ENCODE measurements at places on chromosomes 7 and 10.

GRCh38 chr10:92801978-92802872 is 46.1 kb upstream of the EXOC6 start:
- no peak for DNase-seq

DNA sequence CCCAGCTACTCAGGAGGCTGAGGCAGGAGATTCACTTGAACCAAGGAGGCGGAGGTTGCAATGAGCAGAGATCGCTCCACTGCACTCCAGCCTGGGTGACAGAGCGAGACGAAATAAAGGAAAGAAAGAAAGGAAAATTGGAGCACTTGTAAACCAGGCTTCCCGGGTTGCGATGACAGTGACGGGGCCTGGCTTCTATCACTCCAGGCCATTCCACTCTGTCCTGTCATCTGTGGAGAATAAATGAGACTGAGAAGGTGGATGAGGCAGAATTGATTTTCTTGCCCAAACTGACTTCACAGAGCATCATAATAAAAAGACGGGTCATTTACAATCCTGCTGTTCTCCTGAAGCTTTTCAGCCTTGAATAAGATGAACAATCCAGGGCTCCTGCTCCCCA is 12.1 kb upstream of the KPNA7 start:
- DNase-seq, result no peak

DNA sequence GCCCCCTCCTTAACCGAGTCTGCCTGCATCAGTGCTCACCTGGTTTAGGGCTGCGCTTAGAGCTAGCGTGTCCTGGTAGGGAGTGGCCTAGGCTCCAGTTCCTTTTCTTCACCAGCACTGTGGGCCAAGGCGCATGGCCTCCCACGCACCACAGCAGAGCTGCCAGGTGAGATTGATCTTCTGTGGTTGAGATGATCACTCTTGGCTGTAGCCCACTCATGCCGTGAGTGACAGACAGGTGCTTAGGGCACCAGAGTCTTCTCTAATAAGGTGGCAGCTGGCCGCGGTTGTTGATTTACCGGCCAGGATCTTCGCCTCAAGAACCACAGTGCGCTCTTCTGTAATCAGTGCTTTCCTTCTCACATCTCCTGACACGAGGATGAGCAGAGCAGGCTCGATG is 157.2 kb upstream of the INSYN2A start:
- no peak for DNase-seq

DNA sequence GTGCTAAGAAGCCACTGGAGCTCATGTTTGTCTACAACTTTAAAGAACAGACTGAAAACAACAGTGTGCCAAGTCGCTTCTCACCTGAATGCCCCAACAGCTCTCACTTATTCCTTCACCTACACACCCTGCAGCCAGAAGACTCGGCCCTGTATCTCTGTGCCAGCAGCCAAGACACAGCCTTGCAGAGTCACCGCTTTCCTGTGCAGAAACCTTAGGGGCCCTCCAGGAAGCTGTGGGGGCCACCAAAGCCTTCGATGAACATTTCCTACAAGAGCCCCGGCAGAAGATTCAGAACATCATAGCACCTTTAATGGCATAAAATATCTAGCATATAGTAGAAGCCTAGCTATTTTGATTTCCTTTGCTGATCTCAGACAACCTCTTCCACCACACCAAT is 88.0 kb upstream of the PRSS58 start:
- peak; percentile 49 for DNase-seq

DNA sequence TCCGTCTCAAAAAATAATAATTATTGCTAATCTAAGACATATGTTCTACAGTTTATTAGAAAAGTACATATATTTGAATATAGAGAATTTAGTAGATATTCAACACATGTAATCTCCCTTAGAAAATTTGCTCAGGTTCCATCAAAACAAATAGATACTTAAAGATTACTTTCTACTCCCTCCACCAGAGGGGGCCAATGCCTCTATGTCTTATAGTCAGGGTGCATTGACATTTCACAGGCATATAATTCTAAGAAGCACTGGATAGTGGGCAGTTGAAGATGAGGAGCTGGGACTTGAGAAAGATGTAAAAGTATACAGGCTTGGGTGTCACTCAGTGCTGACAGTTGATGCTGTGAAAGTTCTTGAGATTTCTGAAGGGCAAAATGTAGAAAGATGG is 301.6 kb upstream of the HPS1 start:
- no peak for DNase-seq

GRCh38 chr10:14540611-14541010 is 209.9 kb upstream of the FRMD4A start:
- no peak for DNase-seq

- DNase-seq, result no peak
Observed at GRCh38 chr10:130128922-130129321, 7.3 kb upstream of the GLRX3 start.

GRCh38 chr10:98030093-98030821 is at the start of gene CRTAC1:
TSS of gene CRTAC1 (minus strand) at chr10:98030621. CDS start at chr10:98030472, 149 bp downstream.
- no peak for DNase-seq

DNA sequence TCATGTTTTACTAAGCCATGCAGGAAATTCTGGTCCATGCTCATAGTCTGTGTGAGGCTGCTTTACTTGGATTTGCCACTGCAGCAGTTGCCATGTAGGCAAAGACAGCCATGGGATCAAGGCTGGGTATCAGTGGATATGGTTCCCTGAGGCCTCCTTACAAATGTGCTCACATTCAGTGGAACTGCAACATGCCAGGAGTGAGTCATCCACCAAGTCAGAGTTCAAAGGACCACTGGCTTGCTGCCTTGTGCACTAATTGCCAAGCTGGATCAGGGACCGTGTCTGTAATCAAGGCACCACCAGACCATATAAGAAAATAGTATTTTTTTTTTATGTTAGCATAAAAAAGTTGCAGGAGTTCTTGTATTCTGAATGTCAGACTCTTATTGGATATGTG is 101.0 kb downstream of the CDCA7L start:
- no peak for DNase-seq

- peak; percentile 73 for DNase-seq
Observed at GRCh38 chr7:157490465-157490912, 153.7 kb downstream of the DNAJB6 start.

DNA sequence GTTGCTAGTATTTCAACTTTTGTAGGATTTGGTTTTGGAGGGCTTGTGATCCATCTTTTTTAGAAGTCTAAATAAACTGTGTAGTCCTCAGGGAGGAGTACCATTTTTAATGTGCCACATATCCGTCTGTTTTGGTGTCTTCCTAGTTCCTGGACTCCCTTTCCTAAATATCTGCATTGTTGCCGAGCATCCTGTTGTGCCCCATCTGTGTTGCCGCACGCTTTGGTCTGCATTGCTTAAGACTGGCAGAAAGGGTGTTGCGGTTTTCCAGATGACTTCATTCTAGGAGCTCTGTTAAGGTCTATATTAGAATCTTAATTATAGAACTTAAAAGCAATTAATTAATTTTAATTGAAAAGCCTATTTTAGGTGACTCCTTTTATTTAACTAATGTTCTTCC is 49.4 kb downstream of the RBM33 start:
- DNase-seq, result no peak

DNA sequence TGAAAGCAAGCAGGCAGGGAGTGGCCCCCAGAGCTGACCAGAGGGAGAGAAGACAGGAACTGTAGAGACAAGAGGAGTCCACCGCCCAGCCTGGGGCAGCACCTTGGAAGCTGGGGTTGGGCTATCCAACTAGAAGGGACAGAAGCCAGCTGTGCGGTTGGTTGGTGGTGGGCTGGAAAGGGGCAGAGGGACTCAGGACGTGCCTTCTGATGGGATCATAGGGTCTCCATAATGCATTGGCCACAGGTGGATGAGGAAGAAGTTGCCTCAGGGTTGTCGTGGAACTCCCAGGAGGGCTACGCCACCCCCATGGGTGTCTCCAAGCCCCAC is 114.0 kb upstream of the RET start:
- DNase-seq, result no peak

- DNase-seq, result no peak
Observed at GRCh38 chr7:47473499-47474210, 108.3 kb downstream of the TNS3 start.

- DNase-seq, result no peak
Observed at GRCh38 chr7:131654249-131654558, 97.8 kb upstream of the PODXL start.

GRCh38 chr10:29610876-29611647 is 23.7 kb downstream of the SVIL start:
- DNase-seq, result no peak

DNA sequence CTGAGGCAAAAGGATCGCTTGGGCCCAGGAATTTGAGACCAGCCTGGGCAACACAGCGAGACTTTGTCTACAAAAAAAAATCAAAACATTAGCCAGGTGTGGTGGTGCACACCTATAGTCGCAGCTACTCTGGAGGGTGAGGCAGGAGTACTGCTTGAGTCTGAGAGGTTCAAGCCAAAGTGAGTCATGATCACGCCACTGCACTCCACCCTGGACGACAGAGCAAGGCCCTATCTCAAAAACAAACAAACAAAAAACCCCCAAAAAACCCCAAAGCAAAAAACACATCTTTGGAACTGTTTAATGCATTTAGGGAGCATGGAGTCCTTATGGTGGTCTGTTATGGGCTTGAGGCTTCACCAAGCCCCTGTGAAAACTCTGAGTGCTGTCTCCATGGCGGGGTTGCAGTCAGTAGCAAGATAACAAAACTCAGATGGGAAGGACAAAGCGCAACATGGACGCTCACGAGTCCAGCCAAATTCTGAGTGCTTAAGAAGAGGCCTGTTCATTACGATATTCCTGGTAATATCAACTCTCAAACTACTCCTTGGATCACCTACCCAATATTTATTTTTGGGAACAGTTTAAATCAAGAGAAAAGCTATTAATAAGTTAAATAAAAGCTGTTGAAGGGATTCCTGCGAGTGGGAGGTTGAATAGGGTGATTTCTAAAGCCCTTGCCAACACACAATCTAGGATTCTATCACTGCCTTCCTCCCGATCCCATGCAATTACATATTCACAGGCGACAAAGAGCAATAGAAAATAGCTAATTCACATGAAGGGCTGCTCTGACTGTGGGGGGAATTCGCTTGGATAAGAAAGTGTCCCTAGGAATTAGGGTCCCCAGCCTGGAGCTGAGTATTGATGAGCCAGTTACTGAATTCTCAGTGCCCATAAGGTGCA is 123.3 kb downstream of the HIPK2 start:
- DNase-seq, result no peak

DNA sequence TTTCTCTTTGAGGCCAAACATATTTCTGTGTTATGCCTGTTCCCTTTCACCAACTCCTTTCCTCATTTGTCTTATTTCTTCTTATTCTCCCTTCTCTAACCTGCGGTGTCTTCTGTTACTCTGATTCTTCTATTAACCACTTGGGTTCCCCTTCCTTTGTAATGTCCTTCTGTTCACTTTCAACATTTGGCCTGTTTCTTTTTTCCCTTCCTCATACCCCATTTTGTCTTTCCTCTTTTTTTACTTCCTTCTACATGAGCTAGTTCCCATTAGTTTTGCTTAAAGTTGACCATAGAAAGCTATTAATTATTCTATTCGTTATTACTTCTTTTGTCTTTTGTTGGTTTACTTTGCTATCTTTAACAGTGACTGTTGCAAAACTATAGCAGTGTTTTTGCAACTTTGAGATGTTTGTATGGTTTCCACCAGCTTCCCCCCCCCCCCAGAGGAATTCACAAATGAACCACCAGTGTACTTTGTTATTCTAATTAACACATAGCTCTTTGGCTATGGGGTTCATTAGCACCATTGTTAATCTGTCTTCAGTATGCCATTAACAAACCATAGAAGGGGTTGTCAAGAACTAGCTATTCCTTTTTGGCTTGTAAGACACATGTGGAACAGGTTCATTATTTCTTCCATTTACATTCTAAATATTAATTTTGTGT is 2.9 kb downstream of the LRGUK start:
- no peak for DNase-seq

DNA sequence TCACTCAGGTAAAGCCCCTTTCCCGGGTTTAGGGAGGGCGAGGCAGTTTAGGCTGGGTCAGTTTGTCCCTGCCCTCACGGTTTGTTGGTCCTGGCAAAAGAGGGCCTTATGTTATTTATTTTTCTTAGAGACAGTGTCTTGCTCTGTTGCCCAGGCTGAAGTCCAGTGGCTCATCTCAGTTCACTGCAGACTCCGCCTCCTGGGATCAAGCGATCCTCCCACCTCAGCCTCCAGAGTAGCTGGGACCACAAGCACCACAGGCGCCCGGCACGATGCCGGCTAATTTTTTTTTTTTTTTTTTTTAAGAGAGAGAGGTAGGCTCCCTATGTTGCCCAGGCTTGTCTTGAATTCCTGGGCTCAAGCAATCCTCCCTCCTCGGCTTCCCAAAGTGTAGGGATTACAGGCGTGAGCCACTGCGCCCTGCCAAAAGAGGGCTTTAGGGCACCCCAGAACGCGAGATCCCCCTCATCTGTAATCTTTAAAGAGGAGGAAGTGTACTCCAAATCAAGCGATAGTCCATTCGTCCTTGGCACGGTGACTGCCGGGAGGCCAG is 626 bp upstream of the BMS1 start:
- DNase-seq, result no peak

DNA sequence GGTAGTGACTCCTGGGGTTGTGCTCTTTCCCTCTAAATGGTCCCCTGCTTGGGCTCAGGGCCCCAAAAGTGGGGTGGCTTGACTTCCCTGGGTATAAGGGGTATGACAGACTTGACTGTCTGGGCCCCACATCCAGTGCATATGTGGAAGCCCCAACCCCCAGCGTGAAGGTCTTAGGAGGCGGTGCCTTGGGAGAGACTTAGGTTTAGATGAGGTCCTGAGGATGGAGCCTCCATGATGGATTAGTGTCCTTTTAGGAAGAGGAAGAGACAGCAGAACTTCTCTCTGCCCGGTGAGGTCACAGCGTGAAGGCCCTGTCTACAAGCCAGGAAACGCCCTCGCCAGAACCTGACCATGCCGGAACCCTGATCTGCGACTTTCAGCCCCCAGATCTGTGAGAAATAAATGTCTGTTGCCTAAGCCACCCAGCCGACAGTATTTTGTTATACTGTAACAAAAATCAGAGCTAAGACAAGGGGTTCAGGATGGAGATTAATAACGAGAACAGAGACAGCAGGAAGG is 23.8 kb downstream of the PODXL start:
- no peak for DNase-seq

GRCh38 chr10:13984647-13985155 is 346.0 kb downstream of the FRMD4A start:
- DNase-seq, result no peak

All from CD4-positive, alpha-beta T cell treated with Interleukin-10 for 1 hour (primary cell).